ENCODE measurements at places on chromosomes 4 and X. TPM values are rescaled to one million over a fixed set of nuclear protein-coding genes. Genes with fewer than 3 reads are reported as not detected.
A peak's percentile ranks its signal among the peaks of the same experiment; 100 is the strongest.

GRCh38 chrX:151982222-151982621, 7.7 kb upstream of the GABRE start:
- H3K4me1 ChIP-seq: no peaks in the 10 kb centered on the region
- no peak for DNase-seq
- H3K27me3 ChIP-seq: no peaks in the 10 kb centered on the region
- no peak overlapping the region for H3K4me3 ChIP-seq
- no peaks in the 10 kb centered on the region for H3K36me3 ChIP-seq

GRCh38 chr4:153204728-153205648, 745 bp downstream of the TRIM2 start:
- peaks cover 6% of the 10 kb centered on the region for H3K4me1 ChIP-seq
- peak overlapping the region; percentile 88 for H3K27ac ChIP-seq
- H3K36me3 ChIP-seq: no peaks in the 10 kb centered on the region
- peak overlapping the region; percentile 27 for H3K4me3 ChIP-seq
- peak; percentile 76 for DNase-seq

DNA sequence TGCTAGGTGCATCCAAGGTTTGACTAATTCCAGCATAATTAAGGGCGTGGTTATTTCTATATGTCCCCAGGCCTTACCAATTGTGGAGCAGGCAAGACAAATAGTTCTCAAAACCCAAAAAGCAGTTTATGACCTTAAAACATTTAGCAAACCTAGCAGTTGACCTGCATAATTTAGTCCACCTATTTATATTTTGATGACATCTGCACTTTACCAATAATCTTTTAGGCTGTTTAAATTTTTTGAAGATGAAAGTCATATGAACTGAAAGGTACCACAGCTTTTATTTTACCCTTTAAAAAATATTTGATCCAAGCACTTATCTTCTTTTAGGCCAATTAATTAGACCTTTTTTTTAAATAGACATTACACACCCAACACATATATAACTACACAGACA, 9.8 kb upstream of the ASIC5 start:
- no peak overlapping the region for H3K27ac ChIP-seq
- no peak overlapping the region for H3K4me3 ChIP-seq
- H3K4me1 ChIP-seq: no peaks in the 10 kb centered on the region
- H3K27me3 ChIP-seq: no peaks in the 10 kb centered on the region

GRCh38 chrX:135389243-135389642, 32.5 kb upstream of the SMIM10L2A start:
- H3K27me3 ChIP-seq: no peaks in the 10 kb centered on the region
- no peaks in the 10 kb centered on the region for H3K4me1 ChIP-seq
- H3K27ac ChIP-seq: no peak overlapping the region
- DNase-seq: no peak
- H3K36me3 ChIP-seq: no peaks in the 10 kb centered on the region

- H3K4me1 ChIP-seq: peaks cover 3% of the 10 kb centered on the region
- H3K4me3 ChIP-seq: peak overlapping the region; percentile 55
- H3K36me3 ChIP-seq: no peaks in the 10 kb centered on the region
- DNase-seq: no peak
- no peaks in the 10 kb centered on the region for H3K27me3 ChIP-seq
Observed at GRCh38 chr4:22514001-22514400, 1.9 kb downstream of the ADGRA3 start.

DNA sequence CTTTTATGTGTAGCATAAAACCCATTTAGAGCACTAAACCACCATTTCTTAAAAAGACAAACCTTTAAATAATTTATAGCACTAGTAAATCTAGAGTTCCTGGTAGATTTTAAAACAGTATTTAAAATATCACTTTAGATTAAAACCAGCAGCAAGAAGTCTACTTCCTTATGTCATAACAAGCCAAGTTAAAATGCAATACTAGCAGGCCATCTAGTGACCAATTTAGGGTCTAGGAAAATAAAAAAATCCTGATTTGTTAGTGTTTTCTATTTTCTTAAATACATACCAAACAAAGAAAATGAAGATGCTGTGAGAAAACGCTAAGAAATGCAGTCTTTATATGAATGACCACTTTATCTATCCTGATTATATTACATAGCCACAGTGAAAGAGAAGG, 53.9 kb downstream of the PAPSS1 start:
- H3K4me1 ChIP-seq: no peaks in the 10 kb centered on the region
- no peaks in the 10 kb centered on the region for H3K36me3 ChIP-seq
- H3K27ac ChIP-seq: no peak overlapping the region
- H3K27me3 ChIP-seq: no peaks in the 10 kb centered on the region
- H3K4me3 ChIP-seq: no peak overlapping the region

- DNase-seq: no peak
- H3K36me3 ChIP-seq: no peaks in the 10 kb centered on the region
- no peaks in the 10 kb centered on the region for H3K4me1 ChIP-seq
- no peak overlapping the region for H3K4me3 ChIP-seq
- no peak overlapping the region for H3K27ac ChIP-seq
Observed at GRCh38 chr4:68466185-68466584, 18.9 kb downstream of the TMPRSS11E start.

DNA sequence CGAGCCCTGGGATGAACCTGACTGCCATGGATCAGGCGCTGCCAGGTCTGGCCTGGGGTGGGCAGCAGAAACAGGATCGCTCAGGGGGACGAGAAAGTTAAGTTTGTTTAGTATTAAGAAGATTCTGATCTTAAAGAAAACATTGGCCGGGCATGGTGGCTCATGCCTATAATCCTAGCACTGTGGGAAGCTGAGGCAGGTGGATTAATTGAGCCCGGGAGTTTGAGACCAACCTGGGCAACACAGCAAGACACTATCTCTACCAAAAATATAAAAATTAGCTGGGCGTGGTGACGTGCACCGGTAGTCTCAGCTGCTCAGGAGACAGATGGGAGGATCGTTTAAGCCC, 696 bp upstream of the FLNA start:
- peaks cover 28% of the 10 kb centered on the region for H3K4me1 ChIP-seq
- peak overlapping the region; percentile 48 for H3K4me3 ChIP-seq
- DNase-seq: no peak
- peak overlapping the region; percentile 99 for H3K27ac ChIP-seq
- H3K36me3 ChIP-seq: no peaks in the 10 kb centered on the region

Gene APLN
- not detected for total RNA-seq

Gene TKTL2
- total RNA-seq: not detected

GRCh38 chr4:95061220-95061619, 303.5 kb downstream of the BMPR1B start:
- H3K4me1 ChIP-seq: no peaks in the 10 kb centered on the region
- H3K36me3 ChIP-seq: no peaks in the 10 kb centered on the region
- no peaks in the 10 kb centered on the region for H3K27me3 ChIP-seq
- DNase-seq: no peak
- H3K4me3 ChIP-seq: no peak overlapping the region

- H3K4me1 ChIP-seq: no peaks in the 10 kb centered on the region
- no peaks in the 10 kb centered on the region for H3K27me3 ChIP-seq
- H3K4me3 ChIP-seq: no peak overlapping the region
Observed at GRCh38 chrX:131045726-131046125, 12.4 kb upstream of the ARHGAP36 start.

GRCh38 chr4:153458969-153459368, 7.2 kb upstream of the TMEM131L start:
- H3K27me3 ChIP-seq: no peaks in the 10 kb centered on the region
- H3K36me3 ChIP-seq: no peaks in the 10 kb centered on the region
- H3K27ac ChIP-seq: no peak overlapping the region

DNA sequence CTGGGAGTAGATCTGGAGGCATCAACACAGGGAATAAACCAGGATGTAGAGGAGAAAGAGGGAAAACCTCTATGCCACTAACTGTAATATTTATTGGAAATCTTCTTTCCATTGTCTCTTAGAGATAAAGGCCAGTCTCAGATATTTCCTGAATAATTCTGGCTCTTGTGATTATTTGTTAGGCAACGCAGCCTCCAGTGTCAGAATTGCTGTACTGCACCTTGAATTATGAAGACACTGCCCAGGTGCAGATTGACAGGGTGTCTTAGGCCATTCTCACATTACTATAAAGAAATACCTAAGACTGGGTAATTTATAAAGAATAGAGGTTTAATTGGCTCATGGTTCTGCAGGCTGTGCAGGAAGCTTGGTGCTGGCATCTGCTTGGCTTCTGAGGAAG, 100.7 kb upstream of the ZDHHC15 start:
- H3K27me3 ChIP-seq: no peaks in the 10 kb centered on the region
- H3K4me3 ChIP-seq: no peak overlapping the region
- no peaks in the 10 kb centered on the region for H3K4me1 ChIP-seq
- H3K36me3 ChIP-seq: no peaks in the 10 kb centered on the region
- no peak overlapping the region for H3K27ac ChIP-seq
- DNase-seq: no peak
